ENCODE measurements at places on chromosomes 16 and 17.

DNA sequence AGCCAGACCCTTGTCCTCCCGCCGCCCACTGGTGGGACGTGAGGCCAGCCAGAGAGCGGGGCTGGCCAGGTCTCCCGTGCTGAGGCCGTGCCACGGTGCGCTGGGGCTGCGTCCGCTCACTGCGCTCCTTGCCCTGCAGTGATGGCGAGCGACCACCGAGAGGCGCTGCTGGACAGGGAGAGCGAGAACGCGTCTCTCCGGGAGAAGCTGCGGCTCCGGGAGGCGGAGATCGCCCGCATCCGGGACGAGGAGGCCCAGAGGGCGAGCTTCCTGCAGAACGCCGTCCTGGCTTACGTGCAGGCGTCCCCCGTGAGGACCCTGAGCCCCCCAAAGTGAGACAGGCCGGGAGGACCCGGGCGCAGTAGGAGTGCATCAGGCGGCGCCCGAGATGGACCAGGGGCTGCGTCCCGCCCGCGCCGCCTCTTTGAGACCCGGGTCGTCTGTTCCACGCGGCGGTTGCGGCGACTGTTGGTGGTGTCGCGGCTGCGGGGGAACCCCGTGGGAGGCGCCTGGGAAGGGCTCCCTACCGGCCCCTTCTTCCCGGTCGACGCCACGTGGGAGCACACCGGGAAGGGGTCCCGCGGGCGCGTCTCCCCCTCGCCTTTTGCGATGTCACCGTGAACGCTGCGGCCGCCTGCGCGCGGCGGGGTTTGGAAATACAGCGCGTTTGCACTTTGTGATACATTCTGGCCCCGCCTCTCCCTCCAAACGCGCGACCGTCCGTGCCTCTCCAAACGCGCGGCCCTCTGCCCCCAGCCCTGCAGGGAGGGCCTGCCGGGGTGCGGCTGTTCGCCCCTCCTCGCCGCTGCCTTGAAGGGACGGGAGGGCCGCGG lies 792 bp upstream of the RAC3 start:
- peak; percentile 79 for DNase-seq

GRCh38 chr17:73643001-73643851 lies 1.0 kb downstream of the SDK2 start:
- peak; percentile 17 for DNase-seq

DNA sequence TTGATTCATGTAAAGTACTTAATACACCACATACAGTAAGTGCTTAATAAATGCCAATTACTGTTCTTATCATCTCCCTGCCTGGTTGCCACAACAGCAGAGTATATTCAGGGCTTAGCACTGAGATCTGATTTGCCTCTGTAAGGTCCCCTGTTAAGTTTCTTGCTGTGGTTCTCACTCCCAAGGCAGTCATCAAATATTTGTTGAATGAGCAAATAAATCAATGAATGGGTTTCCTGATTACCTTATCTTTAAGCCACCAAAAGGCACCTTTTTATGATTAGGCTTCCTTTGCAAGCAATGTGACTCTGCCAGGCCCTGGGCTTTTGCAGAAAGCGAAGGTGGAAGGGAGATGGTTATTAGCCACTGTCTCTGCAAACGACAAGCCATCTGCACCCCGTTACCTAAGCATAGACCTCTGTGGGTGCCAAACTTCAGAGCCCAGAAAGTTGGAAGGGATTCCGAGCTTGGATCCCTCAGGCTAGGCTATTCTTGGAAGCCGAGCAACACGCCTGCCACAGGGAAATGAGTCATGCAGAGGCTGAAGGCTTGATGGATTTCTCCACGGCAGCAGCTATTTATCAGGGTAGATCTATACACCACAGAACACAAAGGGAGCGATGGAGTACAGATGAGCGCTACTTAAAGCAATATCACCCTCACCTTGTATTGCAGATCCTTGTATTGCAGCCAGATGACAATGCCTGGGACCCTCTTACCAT lies 102.0 kb downstream of the GRIN2A start:
- no peak for DNase-seq

GRCh38 chr16:29813644-29814562 lies 1.9 kb downstream of the PRRT2 start:
- no peak for DNase-seq

GRCh38 chr17:57091186-57091618 lies 6.2 kb downstream of the AKAP1 start:
- DNase-seq: no peak

DNA sequence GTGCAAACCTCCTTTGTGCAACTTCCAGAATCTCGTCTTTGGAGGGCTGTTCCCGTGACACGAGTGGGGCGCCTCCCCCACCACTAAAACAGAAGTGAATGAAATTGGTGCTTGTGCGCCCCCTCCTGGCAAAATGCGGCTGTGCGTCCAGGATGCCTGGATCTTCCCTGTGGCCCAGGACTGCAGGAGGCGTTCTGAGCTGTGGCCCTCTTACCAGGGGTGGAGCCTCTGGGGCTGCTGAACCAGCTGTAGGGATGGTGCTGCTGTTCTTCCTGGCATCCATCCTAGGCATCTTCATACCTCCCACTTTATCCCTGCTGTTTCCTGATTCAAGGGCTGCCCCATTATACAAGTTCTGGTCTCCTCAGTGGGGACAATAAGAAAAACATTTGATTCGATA lies 18.5 kb upstream of the NAGLU start:
- peak; percentile 88 for DNase-seq

All from CD4-positive, alpha-beta T cell (primary cell).